ENCODE measurements at places on chromosomes 6 and 20.

- H3K27ac ChIP-seq = no peak overlapping the region
- no peak for DNase-seq
- H3K4me3 ChIP-seq = no peak overlapping the region
- no peaks in the 10 kb centered on the region for H3K36me3 ChIP-seq
- H3K27me3 ChIP-seq = no peaks in the 10 kb centered on the region
- no peaks in the 10 kb centered on the region for H3K4me1 ChIP-seq
Observed at GRCh38 chr6:157905590-157906342, 75.9 kb upstream of the SYNJ2 start.

DNA sequence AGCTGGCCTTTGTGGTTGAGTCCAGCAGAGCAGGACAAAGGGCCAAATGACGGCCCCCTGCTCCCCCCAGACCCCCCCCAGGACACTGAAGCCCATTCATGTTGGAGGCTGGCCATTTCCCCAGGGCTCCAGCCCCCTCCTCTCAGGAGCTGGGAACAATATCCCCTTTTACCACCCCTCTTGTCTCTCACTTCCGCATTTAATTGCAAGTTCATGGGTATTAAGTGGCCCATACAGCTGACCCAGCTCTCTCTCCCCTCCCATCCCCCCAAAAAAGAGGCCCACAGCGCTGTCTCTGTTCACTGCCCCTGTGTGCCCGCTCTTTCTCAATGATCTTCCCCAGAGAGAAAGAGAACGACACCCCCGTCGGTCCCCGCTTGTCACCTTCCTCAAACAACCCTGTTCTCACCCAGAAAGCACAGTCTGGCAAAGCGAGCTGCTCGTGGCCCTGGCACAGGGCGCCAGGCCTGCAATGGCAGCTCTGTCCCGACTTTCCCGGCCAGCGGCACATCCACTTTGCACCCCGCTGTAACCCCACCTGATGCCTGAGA lies 30.4 kb downstream of the PREX1 start:
- DNase-seq = no peak
- peaks cover 4% of the 10 kb centered on the region for H3K4me1 ChIP-seq
- no peaks in the 10 kb centered on the region for H3K27me3 ChIP-seq
- H3K4me3 ChIP-seq = no peak overlapping the region
- H3K27ac ChIP-seq = no peak overlapping the region
- H3K36me3 ChIP-seq = no peaks in the 10 kb centered on the region

- H3K4me3 ChIP-seq = no peak overlapping the region
- no peaks in the 10 kb centered on the region for H3K4me1 ChIP-seq
- no peak for DNase-seq
- H3K36me3 ChIP-seq = no peaks in the 10 kb centered on the region
Observed at GRCh38 chr6:43436577-43437282, 9.4 kb downstream of the ABCC10 start.

- no peak for DNase-seq
- H3K4me1 ChIP-seq = no peaks in the 10 kb centered on the region
- H3K4me3 ChIP-seq = no peak overlapping the region
- H3K27ac ChIP-seq = no peak overlapping the region
- no peaks in the 10 kb centered on the region for H3K27me3 ChIP-seq
Observed at GRCh38 chr20:37498066-37498665, 22.9 kb upstream of the NNAT start.

GRCh38 chr6:168071620-168072019 lies 7.4 kb downstream of the FRMD1 start:
- no peaks in the 10 kb centered on the region for H3K27me3 ChIP-seq
- no peak overlapping the region for H3K27ac ChIP-seq
- DNase-seq = no peak
- H3K4me1 ChIP-seq = no peaks in the 10 kb centered on the region
- H3K4me3 ChIP-seq = no peak overlapping the region

DNA sequence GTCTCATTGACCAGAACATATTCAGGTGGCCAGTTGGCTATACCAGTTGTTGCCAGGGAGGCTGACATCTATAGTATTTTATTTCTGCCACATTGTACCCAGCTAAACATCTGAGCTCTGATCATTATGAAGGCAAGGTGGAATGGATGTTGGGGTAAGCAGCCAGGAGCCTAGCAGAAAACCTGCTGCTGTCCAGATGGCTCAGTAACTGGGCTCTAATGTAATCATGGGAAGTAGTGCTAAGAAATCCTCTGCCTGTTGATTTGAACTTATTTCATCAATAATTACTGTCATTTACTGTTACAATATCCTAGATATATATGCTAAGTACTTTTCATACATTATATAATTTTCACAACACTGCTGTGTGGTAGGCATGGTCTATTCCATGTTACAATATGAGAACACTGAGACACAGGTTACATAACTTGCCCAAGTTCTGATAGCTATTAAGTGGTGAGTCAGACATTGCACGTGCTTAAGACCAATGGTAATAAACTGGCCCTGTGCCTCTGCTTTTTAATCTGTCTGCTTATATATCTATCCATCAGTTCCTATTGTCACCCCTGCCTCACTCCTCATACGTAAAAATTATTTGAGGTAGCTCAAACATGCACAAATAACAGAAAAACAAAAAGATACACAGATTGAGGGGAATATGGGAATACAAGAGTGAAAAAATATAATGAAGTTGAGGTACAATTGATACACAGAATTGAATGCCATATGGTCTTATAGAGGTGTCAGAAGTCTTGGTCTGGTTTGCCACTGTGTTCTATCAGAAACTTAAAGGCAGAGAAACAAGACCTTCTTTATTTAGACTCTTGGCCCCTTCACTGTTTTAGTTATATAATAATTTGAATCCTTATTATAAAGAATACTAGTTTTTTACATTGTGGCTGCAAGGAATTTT lies 25.2 kb downstream of the TBPL1 start:
- peaks cover 17% of the 10 kb centered on the region for H3K4me1 ChIP-seq
- no peak for DNase-seq

DNA sequence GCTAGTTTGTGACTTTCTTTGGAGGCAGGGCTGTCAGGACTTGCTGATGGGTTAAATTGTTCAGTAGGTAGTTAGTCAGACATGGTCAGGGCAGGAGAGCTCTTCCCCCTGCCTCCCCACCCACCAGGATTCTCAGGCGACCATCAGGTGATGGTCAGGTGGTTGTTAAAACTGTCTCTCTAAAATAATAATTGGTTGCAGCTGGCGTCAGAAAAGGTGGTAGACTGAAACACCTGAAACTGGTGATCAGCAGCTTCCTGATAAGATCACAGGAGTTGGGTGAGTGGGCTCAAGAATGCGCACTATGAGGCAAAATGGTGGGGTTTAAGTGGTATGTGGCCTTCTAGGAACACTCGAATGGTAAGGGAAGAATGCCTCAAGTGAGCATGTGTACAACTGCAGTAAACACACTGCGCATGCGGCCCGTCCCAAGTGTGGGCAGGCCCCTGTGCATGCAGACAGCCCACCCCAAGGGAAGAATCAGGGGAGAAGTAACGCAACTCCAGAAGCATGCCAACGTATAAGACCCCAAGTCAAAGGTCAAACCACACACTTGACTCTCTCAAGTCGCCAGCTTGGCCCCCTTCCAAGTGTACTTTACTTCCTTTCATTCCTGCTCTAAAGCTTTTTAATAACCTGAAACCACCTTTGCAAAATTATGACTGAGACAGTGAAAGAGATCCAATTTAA lies 7.9 kb upstream of the BLCAP start:
- H3K4me1 ChIP-seq = no peaks in the 10 kb centered on the region
- no peaks in the 10 kb centered on the region for H3K27me3 ChIP-seq
- no peak overlapping the region for H3K4me3 ChIP-seq
- peak overlapping the region; percentile 26 for H3K27ac ChIP-seq
- no peak for DNase-seq
- no peaks in the 10 kb centered on the region for H3K36me3 ChIP-seq

GRCh38 chr20:34794006-34794585 lies 31.4 kb downstream of the NCOA6 start:
- H3K4me3 ChIP-seq = no peak overlapping the region
- no peak overlapping the region for H3K27ac ChIP-seq
- no peaks in the 10 kb centered on the region for H3K36me3 ChIP-seq
- H3K4me1 ChIP-seq = no peaks in the 10 kb centered on the region

- no peak overlapping the region for H3K4me3 ChIP-seq
- H3K27me3 ChIP-seq = no peaks in the 10 kb centered on the region
- H3K4me1 ChIP-seq = no peaks in the 10 kb centered on the region
- DNase-seq = peak; percentile 58
- H3K36me3 ChIP-seq = no peaks in the 10 kb centered on the region
- no peak overlapping the region for H3K27ac ChIP-seq
Observed at GRCh38 chr6:95431637-95432228, 145.6 kb upstream of the MANEA start.
